ENCODE measurements at places on chromosomes 6 and 20. TPM values are rescaled to one million over a fixed set of nuclear protein-coding genes. Genes with fewer than 3 reads are reported as not detected.

Gene MOG
- total RNA-seq = 2.4 TPM

Gene CFB
- 65.5 TPM for total RNA-seq

Gene REM1
- total RNA-seq = 3.1 TPM

Gene OVOL2
- not detected for total RNA-seq

Gene MRAP2
- total RNA-seq = 0.20 TPM

Gene BHLHE23
- not detected for total RNA-seq

Gene C6orf163
- 1.5 TPM for total RNA-seq

Gene EBF4
- total RNA-seq = 8.5 TPM

Gene CST5
- total RNA-seq = not detected

Gene NEDD9
- total RNA-seq = 56.2 TPM

Gene ENPP4
- 24.5 TPM for total RNA-seq

Gene LRFN2
- not detected for total RNA-seq

Gene PRR18
- not detected for total RNA-seq

Gene TRIM40
- total RNA-seq = not detected

Gene ATF6B
- total RNA-seq = 15.0 TPM

Gene FAM50B
- total RNA-seq = 10.0 TPM

Gene ERGIC3
- total RNA-seq = 155 TPM

Gene RAD21L1
- total RNA-seq = not detected

Gene CNR1
- 1.3 TPM for total RNA-seq

Gene TRIM10
- not detected for total RNA-seq

Gene HLA-DRB5
- 28.4 TPM for total RNA-seq

Gene PAX1
- total RNA-seq = not detected

Gene TAP1
- 26.5 TPM for total RNA-seq

Gene NOTCH4
- 16.2 TPM for total RNA-seq

Gene GPR31
- total RNA-seq = not detected

Gene NT5E
- 7.1 TPM for total RNA-seq

Gene PAK5
- total RNA-seq = 0.12 TPM

Gene EDN1
- total RNA-seq = 13.4 TPM

Gene VSX1
- not detected for total RNA-seq

Gene KCNK16
- not detected for total RNA-seq

Gene CCM2L
- 8.1 TPM for total RNA-seq

Gene MYCT1
- 15.0 TPM for total RNA-seq

Gene MAK
- total RNA-seq = 0.16 TPM

Gene PBOV1
- total RNA-seq = not detected

Gene CCR6
- 0.37 TPM for total RNA-seq

Gene TLDC2
- total RNA-seq = not detected

Gene ADGRF5
- total RNA-seq = 38.4 TPM

Gene C6orf89
- total RNA-seq = 59.5 TPM

Gene NR2E1
- not detected for total RNA-seq

Gene CAPN11
- 0.16 TPM for total RNA-seq

Gene TRIM31
- not detected for total RNA-seq

Gene RSPH9
- not detected for total RNA-seq

Gene CTNNBL1
- 39.9 TPM for total RNA-seq

Gene GPX5
- total RNA-seq = not detected

Gene TBXT
- not detected for total RNA-seq

Gene CSE1L
- total RNA-seq = 27.0 TPM

Gene RNF144B
- total RNA-seq = 14.2 TPM

Gene PKHD1
- not detected for total RNA-seq

Gene HBS1L
- 60.4 TPM for total RNA-seq

Gene ANKRD66
- not detected for total RNA-seq

Gene FAM83B
- 19.6 TPM for total RNA-seq

Gene PSORS1C2
- total RNA-seq = not detected

Data from right atrium auricular region (tissue), 2 donors.